Muscle of arm (tissue), 14 donors: ENCODE measurements at places on chromosomes 6 and 20.

- no peak for DNase-seq
These were observed 427.4 kb upstream of the JAG1 start for GRCh38 chr20:11101243-11101642.

- DNase-seq = no peak
These were observed at the start of gene ARFGEF3 for GRCh38 chr6:138161338-138162110. ARFGEF3 (plus strand) TSS chr6:138161939; CDS start chr6:138162087, 148 bp downstream.

DNA sequence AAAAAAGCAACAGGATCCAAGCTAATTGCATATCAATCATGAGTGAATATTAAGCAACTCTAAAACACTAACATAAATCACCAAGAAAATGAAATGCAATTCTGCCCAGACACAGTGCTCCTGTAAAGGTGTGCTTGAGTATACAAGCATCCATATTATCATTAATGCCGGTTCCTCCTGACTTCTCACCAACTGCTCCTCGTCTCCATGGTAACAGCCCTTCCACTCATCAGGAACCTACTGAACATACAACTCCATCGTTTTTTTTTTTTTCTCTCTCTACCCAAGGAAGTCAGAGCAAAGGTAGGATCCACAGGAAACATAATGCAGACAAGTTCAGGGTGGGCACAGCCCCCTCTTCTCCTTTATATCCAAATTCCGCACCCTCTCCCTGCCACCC is 12.4 kb downstream of the GABBR1 start:
- no peak for DNase-seq

DNA sequence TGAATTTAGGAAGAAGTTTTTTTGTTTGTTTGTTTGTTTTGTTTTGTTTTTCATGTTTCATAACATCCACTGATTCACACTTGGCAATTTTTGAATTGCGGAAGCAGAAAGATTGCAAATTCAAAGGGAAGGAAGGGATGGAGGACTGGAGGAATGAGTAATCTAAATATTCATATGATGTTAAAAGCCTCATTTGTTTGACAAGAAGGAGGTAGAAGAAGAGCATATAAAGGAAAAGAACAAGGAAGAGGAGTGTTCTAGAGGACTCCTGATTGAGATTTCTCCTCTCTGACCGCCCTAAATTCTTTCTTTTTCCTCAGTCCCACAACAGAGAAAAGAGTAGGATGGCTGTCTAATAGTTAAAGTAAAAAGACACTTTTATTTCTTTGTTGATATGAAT is 88.5 kb downstream of the METTL24 start:
- DNase-seq = no peak

DNA sequence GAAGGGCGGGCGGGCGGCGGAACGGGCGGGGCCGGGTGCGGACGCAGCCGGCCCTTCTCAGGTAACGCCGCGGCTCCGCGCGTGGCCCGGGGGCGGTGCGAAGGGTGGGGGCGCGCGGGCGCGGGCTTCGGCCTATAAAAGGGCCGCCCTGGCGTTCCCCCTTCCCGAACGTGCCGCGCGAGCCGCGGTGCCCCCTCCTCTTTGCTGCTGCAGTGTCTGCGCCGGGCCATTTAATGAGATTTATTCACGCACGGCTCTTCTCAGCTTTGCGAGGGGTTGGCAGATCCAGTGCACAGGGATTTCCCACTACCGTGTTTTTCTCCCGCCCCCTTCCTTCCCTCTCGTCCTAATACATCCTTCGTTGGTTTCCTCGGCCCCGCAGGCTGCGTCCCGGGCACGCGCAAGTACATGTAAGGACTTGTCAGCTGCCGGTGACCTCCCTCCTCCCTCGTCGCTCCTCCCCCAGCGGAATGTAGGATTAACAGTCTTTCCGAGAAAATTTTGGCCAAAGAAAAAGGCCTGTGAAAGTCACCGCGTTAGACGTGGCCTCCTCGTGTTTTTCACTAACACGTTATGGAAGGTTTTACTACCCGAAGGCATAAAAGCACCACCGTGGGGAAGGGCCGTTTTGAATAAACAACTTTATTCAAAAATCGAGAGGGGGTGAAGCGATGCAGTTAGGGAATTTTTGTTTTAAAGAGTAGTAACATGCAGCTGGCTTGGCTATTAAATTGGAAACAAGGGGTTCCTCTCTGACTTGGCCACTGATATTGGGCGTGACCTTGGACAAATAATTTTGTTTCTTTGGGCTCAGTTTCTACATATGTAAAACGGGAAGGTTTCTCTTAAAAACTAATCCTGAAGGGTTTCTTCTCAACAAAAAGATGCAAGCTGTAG is 966 bp upstream of the REV3L start:
- peak; percentile 94 for DNase-seq

- no peak for DNase-seq
These were observed 46.5 kb downstream of the SLC22A3 start for GRCh38 chr6:160394654-160395035.

GRCh38 chr6:11146117-11146826 is 34.7 kb upstream of the ERVFRD-1 start:
- DNase-seq = no peak

- DNase-seq = no peak
These were observed 7.9 kb upstream of the WFDC10A start for GRCh38 chr20:45621593-45621992.

- no peak for DNase-seq
These were observed 107.1 kb downstream of the UBE3D start for GRCh38 chr6:82958551-82958950.
